ENCODE measurements at places on chromosomes 1 and 21.
A peak's percentile ranks its signal among the peaks of the same experiment; 100 is the strongest.

DNA sequence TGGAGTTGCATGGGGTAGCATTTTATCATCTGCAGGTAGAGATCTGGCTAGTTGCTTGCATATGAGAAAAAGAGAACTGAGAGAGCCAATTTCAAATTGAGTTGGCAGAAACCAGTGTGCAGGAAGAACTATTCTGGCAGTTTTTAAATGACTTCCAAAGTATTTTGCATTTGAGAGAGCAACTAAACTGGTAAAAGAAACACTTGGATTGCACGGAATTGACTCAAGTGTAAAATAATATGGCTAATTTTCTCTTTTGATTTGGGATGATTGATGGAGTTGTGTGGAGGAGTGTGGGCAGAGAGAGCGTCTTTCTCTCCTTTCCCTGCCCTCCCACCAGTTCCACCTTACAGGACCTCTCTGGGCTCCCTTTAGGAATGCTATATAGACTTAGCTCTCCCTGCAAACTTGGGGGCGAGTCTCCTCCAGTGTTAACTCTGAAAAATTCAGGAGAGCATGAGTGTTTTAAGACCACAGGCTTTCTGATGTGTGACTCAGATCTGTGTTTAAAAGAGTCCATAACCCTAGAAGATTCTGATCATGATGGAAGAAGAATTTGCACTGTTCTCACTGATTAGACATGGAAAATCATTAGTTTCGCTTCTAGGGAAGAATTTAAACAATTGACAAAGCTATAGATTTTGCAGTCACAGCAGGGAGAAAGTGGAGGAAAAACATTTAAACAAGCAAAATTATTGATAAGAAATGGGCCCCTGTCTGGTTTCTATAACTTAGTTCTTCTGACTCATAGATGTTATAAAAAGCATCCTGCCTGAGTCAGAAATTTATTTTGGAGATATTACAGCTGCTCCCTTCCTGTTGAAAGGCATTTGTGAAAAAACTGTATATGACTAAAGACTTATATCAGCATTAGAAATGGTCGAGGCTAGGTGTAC, 24.9 kb upstream of the CTBS start:
- H3K27ac ChIP-seq = no peak overlapping the region
- H3K4me1 ChIP-seq = no peaks in the 10 kb centered on the region
- H3K4me3 ChIP-seq = no peak overlapping the region
- no peaks in the 10 kb centered on the region for H3K36me3 ChIP-seq
- no peak for DNase-seq
- no peaks in the 10 kb centered on the region for H3K27me3 ChIP-seq

GRCh38 chr1:9689011-9689706, 37.6 kb downstream of the PIK3CD start:
- no peaks in the 10 kb centered on the region for H3K4me1 ChIP-seq
- DNase-seq = peak; percentile 91
- no peaks in the 10 kb centered on the region for H3K36me3 ChIP-seq
- H3K4me3 ChIP-seq = peak overlapping the region; percentile 51
- H3K27me3 ChIP-seq = peaks cover 36% of the 10 kb centered on the region

DNA sequence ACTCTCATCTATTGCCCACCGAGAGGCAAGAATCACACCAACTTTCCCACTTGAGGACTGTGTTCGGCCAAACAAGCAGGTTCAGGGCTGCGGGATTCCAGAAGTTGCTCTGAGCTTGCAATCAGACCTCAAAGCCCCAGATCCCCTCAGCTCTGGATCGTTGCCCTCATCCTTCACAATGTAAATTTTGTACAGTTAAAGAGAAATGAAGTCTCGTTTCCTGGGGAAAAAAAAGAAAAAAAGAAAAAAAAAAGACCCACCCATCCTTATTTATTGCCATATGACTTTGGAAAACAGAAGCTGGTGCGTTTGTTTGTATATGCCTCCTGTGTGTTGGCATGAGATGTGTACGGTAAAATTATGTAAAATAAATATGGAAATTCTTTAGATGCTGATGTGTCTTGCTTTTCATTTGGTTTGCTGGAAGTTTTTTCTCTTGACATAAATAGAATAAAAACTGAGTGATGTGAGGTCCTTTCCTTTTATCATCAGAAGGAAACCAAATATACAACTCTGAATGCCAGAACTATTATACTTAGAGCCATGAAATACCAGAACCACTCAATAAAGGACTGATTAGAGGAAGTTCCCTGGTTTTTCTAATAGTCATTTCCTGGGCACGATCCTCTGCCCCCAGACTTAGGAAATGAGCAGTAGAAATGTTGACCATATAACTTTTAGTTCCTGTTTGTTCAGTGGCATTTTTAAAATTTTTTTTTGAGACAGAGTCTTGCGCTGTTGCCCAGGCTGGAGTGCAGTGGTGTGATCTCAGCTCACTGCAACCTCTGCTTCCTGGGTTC, 48.7 kb downstream of the LHX4 start:
- no peak for DNase-seq
- no peak overlapping the region for H3K27ac ChIP-seq
- H3K4me3 ChIP-seq = no peak overlapping the region
- peaks cover 11% of the 10 kb centered on the region for H3K4me1 ChIP-seq

DNA sequence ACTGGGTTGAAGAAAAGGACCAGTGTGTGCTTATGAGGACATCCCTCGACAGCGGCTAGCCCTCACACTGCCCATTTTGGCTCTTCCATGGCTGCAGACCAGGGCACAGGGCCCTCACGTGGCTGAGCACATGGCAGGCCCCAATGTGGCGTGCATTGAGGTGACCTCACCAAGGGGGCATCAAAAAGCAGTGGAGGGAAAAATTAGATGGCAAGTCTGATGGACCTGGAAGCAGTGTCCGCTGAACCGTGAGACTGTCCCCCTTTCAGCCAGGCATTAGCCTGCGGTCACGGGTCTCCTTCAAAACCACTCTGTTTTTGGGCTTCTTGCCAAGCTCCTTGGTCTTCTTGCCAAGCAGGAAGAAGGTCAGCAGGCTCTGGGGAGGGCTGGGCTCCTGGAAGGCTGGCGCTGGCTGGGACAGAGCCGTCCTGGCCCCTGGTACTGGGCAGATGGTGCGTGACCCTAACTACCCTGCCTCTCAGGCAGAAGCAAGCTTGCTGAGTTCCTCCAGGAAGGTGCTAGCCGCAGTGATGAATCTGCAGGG, 30.8 kb downstream of the TRIM67 start:
- H3K4me3 ChIP-seq = no peak overlapping the region
- H3K27me3 ChIP-seq = no peaks in the 10 kb centered on the region
- peaks cover 3% of the 10 kb centered on the region for H3K4me1 ChIP-seq
- DNase-seq = peak; percentile 73
- no peaks in the 10 kb centered on the region for H3K36me3 ChIP-seq

DNA sequence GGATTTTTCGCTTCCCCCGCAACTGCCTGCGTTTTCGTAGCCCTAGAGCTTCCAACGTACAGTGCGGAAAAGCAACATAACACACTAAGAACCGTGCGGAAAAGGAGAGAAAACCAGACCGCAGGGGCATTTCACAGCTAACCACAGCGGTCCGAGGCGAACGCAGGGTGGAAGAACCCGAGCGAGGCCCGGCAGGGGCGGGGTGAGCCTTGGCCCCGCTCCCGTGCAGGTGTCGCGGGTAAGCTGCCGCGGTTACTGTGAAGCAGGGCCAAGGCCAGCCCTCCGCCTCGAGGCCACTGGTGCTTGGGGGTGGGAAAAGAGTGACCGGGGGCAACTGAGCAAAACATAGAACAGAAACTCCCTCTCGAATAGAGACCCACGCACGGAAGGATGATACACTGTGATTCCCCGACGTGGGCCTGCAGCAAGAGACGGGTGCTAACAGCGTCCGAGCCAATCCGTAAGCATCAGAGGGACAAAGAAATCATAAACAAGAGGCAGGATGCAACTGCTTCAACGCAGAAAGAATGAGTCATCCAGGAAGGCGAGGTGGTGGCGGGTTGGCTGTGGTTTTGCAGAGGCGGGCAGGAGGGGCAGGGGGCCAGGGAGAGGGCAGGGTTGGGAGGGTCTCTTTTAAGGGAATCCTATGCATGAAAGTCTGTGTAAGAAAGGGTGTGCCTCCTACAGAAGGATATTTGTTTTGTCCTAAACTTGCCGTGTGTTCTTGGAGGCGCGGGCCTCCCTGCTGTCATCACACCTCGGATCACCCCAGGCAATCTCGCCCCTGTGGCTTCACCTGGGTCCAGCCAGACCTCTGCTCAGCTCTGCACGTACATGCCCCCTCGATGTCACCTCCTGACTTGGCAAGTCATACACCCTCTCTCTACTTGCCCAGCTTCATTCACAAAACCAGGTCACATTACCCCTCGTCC, 7.3 kb downstream of the GNG4 start:
- no peak overlapping the region for H3K4me3 ChIP-seq
- peaks cover 5% of the 10 kb centered on the region for H3K27me3 ChIP-seq
- no peak for DNase-seq
- H3K36me3 ChIP-seq = no peaks in the 10 kb centered on the region
- no peaks in the 10 kb centered on the region for H3K4me1 ChIP-seq

GRCh38 chr1:204296431-204296988, 63.2 kb downstream of the PLEKHA6 start:
- DNase-seq = peak; percentile 83
- H3K27ac ChIP-seq = peak overlapping the region; percentile 86
- H3K4me1 ChIP-seq = peaks cover 45% of the 10 kb centered on the region
- no peaks in the 10 kb centered on the region for H3K36me3 ChIP-seq
- H3K27me3 ChIP-seq = no peaks in the 10 kb centered on the region

GRCh38 chr1:24168245-24168644, 18.8 kb downstream of the IFNLR1 start:
- H3K4me3 ChIP-seq = no peak overlapping the region
- H3K27me3 ChIP-seq = no peaks in the 10 kb centered on the region
- no peak for DNase-seq
- H3K36me3 ChIP-seq = no peaks in the 10 kb centered on the region
- H3K27ac ChIP-seq = peak overlapping the region; percentile 5

DNA sequence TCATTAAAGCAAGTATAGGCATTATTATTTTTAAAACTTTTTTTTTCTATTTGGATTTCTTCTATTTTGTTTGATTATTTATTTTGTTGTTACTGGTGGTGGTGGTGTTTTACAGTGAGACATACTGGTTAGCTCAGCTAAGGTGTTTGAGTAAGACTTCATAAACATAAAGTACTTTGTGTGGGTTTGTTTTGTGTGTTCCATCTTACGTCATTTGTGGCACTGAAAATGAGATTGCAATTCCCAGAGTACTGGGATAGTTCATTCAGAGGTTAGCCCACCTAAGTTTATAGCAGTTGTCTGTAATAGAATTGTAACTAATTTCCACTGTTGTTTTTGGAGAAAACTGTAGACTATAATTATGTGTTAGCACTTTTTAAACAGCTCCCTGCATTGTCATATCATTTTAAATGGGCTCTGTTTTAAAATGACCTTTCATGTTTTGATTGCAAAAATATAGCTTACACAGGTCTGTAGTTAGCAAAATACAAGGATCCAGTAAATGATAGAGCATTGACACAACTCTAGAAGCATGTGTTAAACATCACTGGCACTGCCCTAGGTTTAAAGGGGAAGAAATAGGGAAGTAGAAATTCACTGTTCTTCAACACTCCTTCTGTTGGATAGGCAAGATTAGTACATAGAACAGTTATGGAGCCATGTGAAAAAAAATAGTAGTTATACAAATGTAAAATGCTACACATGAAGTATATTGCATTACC, 171.7 kb downstream of the NFIA start:
- peak; percentile 56 for DNase-seq
- H3K4me1 ChIP-seq = peaks cover 40% of the 10 kb centered on the region
- no peaks in the 10 kb centered on the region for H3K36me3 ChIP-seq
- no peaks in the 10 kb centered on the region for H3K27me3 ChIP-seq
- peak overlapping the region; percentile 49 for H3K27ac ChIP-seq
- no peak overlapping the region for H3K4me3 ChIP-seq

- H3K36me3 ChIP-seq = no peaks in the 10 kb centered on the region
- H3K4me3 ChIP-seq = no peak overlapping the region
- H3K27me3 ChIP-seq = no peaks in the 10 kb centered on the region
- no peaks in the 10 kb centered on the region for H3K4me1 ChIP-seq
These were observed 258.7 kb upstream of the AJAP1 start for GRCh38 chr1:4395676-4396075.

GRCh38 chr1:27569506-27570291, 34.2 kb downstream of the AHDC1 start:
- H3K27me3 ChIP-seq = no peaks in the 10 kb centered on the region
- no peaks in the 10 kb centered on the region for H3K36me3 ChIP-seq
- H3K27ac ChIP-seq = peak overlapping the region; percentile 95
- no peak overlapping the region for H3K4me3 ChIP-seq

GRCh38 chr1:226971765-226972164, 31.7 kb downstream of the COQ8A start:
- no peaks in the 10 kb centered on the region for H3K36me3 ChIP-seq
- no peak overlapping the region for H3K27ac ChIP-seq
- peaks cover 20% of the 10 kb centered on the region for H3K4me1 ChIP-seq
- H3K4me3 ChIP-seq = no peak overlapping the region
